NCI-H345 (cell line): ENCODE measurements at places on chromosomes 12 and 14.

- no peak for DNase-seq
Measured at GRCh38 chr14:93091666-93092065, 24.1 kb downstream of the ITPK1 start.

DNA sequence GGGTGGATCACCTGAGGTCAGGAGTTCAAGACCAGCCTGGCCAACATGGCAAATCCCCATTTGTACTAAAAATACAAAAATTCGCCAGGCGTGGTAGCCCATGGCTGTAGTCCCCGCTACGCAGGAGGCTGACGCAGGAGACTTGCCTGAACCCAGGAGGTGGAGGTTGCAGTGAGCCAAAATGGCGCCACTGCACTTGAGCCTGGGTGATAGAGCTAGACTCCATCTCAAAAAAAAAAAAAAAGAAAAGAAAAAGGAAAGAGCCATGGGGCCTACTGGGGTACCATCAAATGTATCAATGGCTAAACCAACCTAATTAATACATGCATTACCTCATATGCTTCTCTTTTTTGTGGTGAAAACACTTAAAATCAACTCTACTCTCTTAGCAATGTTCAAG lies 10.7 kb downstream of the TFCP2 start:
- no peak for DNase-seq

GRCh38 chr14:55837467-55837866 lies 257.5 kb downstream of the KTN1 start:
- no peak for DNase-seq

DNA sequence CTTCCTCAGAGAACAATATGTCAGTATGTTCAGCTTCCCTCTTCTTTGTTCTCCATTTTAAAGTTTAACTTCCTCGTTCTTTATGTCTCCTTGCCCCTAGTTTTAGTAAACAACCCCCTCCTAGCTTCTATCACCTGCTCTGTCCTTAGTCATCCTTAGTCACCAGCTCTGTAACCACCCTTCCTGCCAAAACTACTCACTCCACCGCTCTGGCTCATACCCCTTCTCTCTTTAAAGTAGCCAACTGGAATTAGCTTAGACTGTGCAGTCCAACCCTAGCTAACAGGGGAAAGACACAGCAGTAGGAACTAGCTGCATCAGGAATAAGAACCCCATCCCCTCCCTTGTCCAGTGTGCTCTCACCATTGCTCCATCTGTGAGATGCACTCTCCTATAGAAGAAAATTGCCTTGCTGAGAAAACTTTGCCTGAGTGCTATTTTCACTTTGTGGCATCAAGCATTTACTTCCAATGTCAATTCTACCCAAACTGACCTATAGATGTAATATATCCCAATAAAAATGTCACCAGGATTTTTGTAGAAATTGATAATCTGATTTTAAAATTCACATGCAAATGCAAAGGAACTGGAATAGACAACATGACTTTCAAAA lies 603.2 kb downstream of the C12orf50 start:
- no peak for DNase-seq

DNA sequence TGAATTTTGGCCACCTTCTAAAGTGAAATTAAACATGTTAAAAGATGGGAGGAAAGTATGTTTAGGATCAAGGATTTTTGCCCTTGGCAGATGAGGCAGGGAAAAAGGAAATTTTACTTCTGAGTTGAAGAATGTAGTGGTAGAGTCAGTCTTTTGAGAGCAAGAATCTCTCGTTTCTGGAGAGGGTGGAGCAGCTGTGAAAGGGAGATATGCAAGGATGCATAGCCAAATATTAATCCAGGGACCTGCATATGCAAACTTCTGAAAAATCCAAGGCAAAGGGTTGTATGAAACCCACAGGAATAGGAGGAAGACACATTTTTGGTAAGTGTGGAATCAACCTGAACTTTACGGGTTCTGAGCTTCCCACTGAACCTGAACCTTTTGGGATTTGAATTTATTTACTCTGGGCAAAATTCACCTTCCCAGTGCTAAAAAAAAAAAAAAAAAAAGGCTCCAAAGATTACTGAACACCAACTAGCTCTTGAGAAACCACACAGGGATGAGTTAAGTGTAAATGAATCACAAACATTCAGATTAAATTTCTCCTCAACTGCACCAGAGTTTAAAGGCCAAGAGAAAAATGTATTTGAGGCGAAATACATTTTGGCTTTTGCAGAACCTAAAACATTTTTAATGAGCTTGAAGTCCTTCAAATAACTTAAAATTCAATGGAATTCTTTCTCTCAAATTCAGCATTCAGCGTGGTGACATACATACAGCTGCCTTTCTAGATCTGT lies 187.1 kb upstream of the CDKN3 start:
- DNase-seq, result no peak

- DNase-seq, result no peak
Measured at GRCh38 chr14:93110856-93111419, 4.8 kb downstream of the ITPK1 start.

DNA sequence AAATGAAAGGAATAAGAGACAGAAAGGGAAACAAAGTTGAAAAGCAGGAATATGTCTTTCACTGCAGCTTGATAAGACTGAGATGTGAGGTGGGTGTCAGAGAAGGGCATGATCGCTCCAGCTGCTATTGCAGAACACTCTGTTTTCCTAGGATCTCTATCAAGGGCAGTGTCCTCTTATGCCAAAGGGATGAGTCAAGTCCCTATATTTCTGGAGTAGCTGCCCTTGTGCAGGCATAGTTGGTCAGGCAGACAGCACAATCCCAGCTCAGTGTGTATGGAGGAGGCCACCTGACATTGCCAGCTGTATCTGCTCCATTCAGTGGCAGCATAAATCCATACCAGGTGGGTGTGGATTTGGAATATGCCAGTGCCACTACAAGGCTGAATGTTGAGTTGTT lies 101.6 kb downstream of the DAD1 start:
- no peak for DNase-seq
